ENCODE measurements at places on chromosomes 3 and 15.
A peak's percentile ranks its signal among the peaks of the same experiment; 100 is the strongest.

DNA sequence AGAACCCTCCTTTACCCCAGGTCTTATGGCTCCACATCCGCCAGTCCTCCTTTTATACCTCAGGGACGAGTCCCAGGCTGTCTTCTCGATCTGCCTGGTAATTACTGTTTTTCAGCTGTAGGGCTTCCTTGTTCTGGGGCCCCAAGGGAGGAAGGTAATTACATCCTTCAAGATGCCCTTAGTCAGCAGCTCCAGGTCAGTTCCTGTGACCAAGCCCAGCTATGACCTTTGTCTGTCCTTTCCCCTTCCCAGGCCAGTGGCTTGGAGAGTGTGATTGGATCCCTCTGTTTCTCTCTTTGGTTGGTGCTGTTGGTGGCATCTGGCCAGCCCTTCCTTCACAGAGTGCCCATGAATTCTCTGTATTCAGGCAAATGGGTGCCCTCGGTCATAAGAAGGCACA is 92.6 kb downstream of the AAGAB start:
- DNase-seq = no peak

DNA sequence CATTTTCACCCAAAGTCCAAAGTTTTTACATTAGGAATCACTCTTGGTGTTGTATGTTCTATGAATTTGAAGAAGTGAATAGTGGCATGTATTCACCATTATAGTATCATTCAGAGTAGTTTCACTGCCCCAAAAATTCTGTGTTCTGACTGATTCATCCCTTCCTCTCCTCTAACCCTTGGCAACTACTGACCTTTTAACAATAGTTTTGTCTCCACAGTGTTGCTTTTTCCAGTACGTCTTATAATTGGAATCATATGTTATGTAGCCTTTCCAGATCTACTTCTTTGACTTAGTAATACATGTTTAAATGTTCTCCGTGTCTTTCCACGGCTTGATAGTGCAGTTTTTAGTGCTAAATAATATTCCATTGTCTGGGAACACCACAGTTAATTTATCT is 379.0 kb upstream of the SGO1 start:
- no peak for DNase-seq

- no peak for DNase-seq
Measured at GRCh38 chr3:161051856-161052255, 53.3 kb downstream of the B3GALNT1 start.

- DNase-seq = no peak
Measured at GRCh38 chr15:50758712-50759205, 6.7 kb downstream of the SPPL2A start.

GRCh38 chr3:124592658-124593441 is 137.4 kb upstream of the UMPS start:
- DNase-seq = no peak

DNA sequence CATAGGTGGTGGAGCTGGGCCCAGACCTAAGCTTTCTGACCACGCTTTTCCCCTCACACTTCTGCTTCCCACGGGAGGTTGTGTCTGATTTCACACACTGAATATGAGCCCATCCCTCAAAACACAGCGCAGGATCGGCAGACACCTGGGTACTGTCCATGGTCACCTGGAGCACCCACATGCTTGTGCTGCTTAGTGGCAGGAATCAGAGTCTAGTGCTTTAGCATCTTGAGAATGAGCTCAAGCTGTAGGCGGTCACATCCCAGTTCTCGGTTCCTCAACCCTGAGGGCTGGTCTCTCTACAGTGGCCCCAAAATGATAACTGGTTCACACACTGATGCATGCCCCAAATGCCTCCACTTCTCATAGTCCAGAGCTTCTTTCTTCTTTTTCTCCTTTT is 111.0 kb downstream of the SEMA5B start:
- DNase-seq = no peak

GRCh38 chr15:37028625-37029296 is 71.6 kb downstream of the MEIS2 start:
- no peak for DNase-seq

- DNase-seq = no peak
Measured at GRCh38 chr15:69853544-69853951, 244.2 kb downstream of the TLE3 start.

DNA sequence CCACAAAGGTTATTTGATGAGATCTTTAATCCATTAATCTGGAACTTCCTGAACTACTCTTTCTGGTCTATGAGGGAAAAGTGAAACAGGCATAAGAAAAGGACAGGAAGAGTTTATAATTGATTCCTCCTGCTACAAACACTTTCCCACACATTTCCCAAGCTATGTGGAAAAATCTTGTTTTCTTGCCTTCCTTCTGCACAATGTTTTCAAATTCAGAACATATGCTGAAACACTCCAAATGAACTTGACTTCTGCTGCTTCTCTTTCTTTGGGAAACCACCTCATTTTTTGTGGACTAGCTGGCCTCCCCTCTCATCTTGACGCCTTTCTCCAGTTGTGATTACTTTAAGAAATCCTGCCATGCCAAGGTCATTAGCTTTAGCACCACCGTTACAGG is 100.7 kb upstream of the PTPRG start:
- no peak for DNase-seq

GRCh38 chr15:70493787-70494516 is 269.4 kb downstream of the UACA start:
- peak; percentile 8 for DNase-seq

- no peak for DNase-seq
Measured at GRCh38 chr15:69275074-69275670, 23.5 kb upstream of the PAQR5 start.

DNA sequence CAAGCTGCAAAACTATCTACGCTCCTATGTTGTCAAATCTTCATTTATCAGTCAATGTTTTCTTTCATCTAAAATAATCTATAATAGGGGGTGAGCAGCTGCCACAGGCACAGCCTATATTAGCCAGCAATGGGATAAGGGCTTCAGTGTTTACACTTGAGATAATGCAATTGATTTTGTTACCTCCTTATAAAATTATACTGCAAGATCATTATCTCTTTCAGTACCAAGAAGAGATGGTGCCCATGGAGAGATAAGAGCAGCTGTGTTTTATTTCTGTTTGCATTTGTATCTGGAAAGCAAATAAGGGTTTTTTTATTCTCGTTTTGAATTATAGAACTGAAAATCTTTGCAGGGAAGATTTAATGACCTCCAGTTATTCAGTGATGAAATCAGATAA is 68.9 kb downstream of the PLD1 start:
- no peak for DNase-seq

- DNase-seq = no peak
Measured at GRCh38 chr3:48966367-48966766, 23.7 kb upstream of the P4HTM start.

- DNase-seq = no peak
Measured at GRCh38 chr3:11162401-11163345, 8.4 kb downstream of the HRH1 start.

- no peak for DNase-seq
Measured at GRCh38 chr15:101118615-101119014, 133.2 kb downstream of the CHSY1 start.

- no peak for DNase-seq
Measured at GRCh38 chr3:56917361-56918110, 115.8 kb upstream of the ARHGEF3 start.

- no peak for DNase-seq
Measured at GRCh38 chr15:76153241-76154197, 93.7 kb downstream of the TMEM266 start.

DNA sequence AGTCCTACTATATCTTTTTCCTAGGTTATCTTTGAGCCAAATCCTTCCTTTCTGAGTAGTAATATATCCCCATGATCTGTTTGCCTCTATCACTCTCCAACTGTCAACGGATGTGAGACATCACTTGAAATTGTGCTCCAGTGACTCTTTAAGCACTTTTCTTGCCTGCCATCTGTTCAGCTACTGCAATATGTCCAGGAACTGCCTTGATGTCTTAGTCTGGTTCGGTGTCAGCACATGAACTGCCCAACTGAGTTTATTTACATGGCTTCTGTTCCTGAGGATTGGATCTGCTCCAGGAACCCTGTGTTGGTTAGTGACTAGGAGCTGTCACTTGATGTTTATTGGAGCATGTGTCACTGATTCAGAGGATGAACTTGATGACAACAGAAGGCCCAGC is 116.5 kb downstream of the SLC9A9 start:
- DNase-seq = no peak

- no peak for DNase-seq
Measured at GRCh38 chr15:82122746-82123400, 77.1 kb upstream of the MEX3B start.

DNA sequence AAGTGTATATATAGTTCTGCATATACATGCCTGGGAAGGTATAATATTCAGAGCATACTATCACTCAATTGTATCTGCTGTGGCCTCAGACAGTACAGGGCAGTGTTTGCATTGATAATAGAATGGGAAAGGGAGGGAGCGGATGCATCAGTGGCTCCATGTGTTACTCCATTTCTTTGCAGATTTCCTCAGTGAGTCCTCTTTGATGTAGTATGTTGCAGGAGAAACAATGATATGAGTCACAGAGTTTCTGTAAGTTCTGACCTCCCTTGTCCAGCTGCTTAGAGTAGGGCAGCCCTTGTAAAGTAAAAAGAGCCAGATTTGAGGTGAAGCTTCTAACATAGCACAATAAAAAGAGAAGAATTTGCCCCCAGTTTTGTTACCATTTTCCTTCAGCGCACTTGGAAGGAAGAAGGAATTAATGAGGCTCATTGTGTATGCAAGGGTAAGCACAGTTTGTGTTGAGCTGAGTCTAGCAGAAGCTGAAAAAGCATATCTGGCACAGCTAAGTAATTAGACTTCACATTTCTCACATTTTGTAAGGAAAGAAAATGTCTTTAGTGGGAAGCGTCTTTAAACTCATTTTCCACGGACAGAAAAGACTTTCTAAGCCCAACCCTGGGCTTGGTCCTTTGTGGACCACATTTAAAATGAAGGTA is 555.8 kb upstream of the IL12A start:
- no peak for DNase-seq

- no peak for DNase-seq
Measured at GRCh38 chr3:151268267-151269235, 9.8 kb downstream of the P2RY14 start.

DNA sequence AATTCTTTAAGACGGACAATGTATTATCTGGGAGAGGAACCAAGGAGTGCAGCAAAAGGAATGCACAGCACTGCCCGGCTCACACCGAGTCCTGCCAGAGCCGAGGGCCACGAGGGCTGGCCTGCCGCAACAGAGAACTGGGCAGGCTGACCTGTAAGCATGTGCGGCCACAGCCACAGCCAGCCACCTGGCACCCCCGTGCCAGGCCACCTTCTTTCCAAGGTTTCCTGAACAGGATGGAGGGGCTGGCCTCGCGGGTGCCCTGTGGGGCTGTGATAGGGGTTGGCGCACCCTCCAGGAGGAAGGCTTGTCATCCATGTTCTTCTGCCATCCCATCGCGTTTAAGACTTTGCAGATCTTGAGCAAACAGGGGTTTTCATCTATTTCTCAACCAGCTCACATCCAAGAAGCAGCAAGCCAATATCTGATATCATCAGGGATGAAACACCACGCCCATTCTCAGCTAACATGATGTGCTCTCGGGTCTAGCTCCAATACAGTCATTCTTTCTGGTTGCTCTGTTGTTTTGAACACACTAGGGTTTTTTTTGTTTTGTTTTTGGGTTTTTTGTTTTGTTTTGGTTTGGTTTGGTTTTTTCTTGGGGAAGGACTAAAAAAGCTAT is 10.2 kb downstream of the CA12 start:
- no peak for DNase-seq

GRCh38 chr3:54962200-54962599 is 34.3 kb upstream of the LRTM1 start:
- DNase-seq = no peak
